GM23248 (cell line): ENCODE measurements at places on chromosomes 13 and 19.

DNA sequence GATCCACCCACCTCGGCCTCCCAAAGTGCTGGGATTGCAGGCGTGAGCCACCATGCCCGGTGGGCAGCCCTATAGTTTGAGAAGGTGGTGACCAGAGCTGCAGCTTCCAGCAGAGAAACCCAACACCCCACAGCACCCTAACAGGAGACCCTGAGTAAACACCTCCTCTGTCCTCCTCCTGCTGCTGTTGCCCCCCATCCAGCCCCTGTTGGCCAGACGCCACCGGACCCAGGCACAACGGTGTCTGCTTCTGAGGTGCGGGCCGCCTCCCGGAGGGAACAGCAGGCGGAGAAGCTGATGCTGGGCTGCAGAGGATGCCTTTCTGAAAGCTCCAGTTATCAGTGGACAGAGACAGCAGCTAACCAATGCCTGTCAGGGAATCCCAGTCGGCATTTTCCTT is 175.5 kb downstream of the COL4A1 start:
- no peak overlapping the region for H3K27ac ChIP-seq
- H3K27me3 ChIP-seq = no peaks in the 10 kb centered on the region
- H3K4me3 ChIP-seq = no peak overlapping the region
- H3K4me1 ChIP-seq = peaks cover 25% of the 10 kb centered on the region

DNA sequence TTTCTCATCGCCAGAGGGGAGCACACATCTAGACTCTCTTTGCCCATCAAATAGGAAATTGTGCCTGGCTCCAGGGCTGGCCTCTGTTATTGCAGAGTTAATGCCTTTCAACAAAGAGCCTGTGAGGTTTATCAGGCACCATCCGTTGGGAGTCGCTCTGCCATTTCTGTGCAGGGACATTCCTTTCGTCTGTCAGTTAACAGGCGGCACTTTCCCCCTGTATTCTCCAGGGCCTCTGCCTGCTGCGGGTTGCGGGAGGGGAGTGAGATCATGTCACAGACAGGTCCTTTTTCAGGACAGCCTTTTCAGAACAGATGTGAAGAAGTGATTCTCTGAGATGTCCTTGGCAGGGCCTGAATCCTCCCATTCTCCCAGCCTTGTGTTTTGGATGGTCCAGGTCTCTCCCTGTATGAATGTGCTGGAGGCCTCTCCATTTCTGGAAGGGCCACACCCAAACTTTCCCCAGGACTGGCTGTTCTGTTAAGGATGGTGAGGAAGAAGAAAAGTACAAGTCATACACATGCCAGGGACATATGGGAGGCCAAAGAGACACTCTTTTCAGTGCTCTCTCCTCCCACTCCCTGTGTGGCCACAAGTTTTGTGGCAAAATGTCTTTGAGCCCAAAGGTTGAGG is 14.9 kb downstream of the SERP2 start:
- no peak overlapping the region for H3K4me3 ChIP-seq
- no peaks in the 10 kb centered on the region for H3K4me1 ChIP-seq
- no peak overlapping the region for H3K27ac ChIP-seq
- no peaks in the 10 kb centered on the region for H3K27me3 ChIP-seq
- no peaks in the 10 kb centered on the region for H3K36me3 ChIP-seq

DNA sequence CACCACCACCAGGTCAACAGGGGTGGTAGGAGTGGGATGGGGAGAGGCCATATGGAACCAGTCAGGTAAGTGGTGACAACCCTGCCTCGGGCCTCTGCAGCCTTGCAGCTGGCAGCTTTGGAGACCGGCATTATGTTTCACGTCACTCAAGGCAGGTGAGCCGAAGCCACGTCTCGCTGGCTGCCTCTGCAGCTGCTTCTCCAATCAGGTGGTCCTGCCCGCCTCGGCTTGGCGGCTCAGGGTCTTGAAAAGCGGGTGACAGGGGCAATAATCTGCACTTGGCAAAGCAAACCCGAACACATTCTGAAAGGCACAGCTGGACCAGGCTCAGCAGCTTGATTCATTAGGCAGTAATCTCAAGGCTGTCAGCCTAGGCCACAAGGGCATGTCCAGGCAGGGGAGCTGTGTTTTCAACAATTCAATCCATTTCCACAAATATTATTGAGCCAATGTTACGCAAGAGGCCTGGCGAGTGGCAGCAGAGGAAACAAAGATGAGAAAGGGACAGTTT is 77.4 kb upstream of the PCDH8 start:
- no peak overlapping the region for H3K27ac ChIP-seq
- H3K36me3 ChIP-seq = no peaks in the 10 kb centered on the region
- H3K4me3 ChIP-seq = no peak overlapping the region
- no peaks in the 10 kb centered on the region for H3K4me1 ChIP-seq

- no peak for DNase-seq
- no peak overlapping the region for H3K27ac ChIP-seq
- peaks cover 3% of the 10 kb centered on the region for H3K4me1 ChIP-seq
- no peaks in the 10 kb centered on the region for H3K27me3 ChIP-seq
- H3K4me3 ChIP-seq = no peak overlapping the region
Observed at GRCh38 chr13:50636007-50636704, 207.3 kb downstream of the DLEU7 start.

DNA sequence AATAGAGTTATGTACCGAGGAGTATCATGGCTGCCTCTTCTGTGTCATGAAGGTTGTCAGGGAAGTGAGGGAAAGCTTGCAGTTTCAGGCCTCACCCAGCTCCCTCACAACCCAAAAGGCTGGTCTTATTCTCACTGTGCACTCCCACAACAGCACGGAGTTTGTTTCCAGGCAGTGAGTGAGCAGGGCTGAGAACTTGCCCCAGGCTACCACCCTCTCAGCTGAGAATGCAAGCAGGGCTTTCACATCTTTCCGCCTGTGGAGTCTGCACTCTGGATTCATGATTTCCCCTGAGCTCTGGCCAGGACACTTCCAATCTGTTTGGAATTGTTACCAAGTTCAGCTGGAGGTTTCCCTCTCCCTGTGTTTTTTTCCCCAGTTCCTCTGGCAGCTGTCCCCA is 2284.7 kb upstream of the PCDH20 start:
- no peaks in the 10 kb centered on the region for H3K4me1 ChIP-seq
- no peak overlapping the region for H3K27ac ChIP-seq
- no peak overlapping the region for H3K4me3 ChIP-seq
- H3K27me3 ChIP-seq = no peaks in the 10 kb centered on the region
- no peaks in the 10 kb centered on the region for H3K36me3 ChIP-seq
- DNase-seq = no peak

GRCh38 chr19:3880471-3881271 is at the start of gene ATCAY:
Gene ATCAY (plus strand): TSS chr19:3880685. CDS start chr19:3885768, 5,083 bp downstream.
- no peaks in the 10 kb centered on the region for H3K36me3 ChIP-seq
- no peaks in the 10 kb centered on the region for H3K4me1 ChIP-seq
- H3K4me3 ChIP-seq = no peak within 1 kb of the TSS
- H3K27ac ChIP-seq = no peak within 1 kb of the TSS

- H3K4me1 ChIP-seq = peaks cover 15% of the 10 kb centered on the region; the same call in 1 of the 2 replicates
- H3K27ac ChIP-seq = no peak overlapping the region
- H3K4me3 ChIP-seq = no peak overlapping the region
- peaks cover 17% of the 10 kb centered on the region for H3K27me3 ChIP-seq
Observed at GRCh38 chr13:45695198-45695730, 6.9 kb upstream of the CBY2 start.

DNA sequence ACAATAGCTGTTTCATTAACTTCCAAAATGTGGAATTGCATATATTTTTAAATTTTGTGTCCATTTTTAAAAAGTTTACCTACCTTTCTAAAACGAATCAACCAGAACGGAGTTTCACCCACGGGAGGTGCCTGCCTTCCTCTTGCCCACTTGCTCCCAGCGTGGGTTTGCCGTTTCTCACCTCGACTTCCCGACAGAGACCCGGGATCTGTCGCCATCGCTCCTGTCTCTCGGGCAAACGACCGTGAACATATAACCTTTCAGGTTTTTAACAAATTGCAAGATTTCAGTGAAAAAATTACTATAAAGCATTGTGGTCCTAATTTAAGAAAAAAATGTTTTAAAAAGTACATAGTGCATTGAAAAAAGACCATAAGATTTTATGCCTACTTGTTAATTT is 4.2 kb downstream of the TMEM255B start:
- no peak for DNase-seq
- peaks cover 23% of the 10 kb centered on the region for H3K27me3 ChIP-seq
- no peaks in the 10 kb centered on the region for H3K36me3 ChIP-seq
- no peak overlapping the region for H3K27ac ChIP-seq

DNA sequence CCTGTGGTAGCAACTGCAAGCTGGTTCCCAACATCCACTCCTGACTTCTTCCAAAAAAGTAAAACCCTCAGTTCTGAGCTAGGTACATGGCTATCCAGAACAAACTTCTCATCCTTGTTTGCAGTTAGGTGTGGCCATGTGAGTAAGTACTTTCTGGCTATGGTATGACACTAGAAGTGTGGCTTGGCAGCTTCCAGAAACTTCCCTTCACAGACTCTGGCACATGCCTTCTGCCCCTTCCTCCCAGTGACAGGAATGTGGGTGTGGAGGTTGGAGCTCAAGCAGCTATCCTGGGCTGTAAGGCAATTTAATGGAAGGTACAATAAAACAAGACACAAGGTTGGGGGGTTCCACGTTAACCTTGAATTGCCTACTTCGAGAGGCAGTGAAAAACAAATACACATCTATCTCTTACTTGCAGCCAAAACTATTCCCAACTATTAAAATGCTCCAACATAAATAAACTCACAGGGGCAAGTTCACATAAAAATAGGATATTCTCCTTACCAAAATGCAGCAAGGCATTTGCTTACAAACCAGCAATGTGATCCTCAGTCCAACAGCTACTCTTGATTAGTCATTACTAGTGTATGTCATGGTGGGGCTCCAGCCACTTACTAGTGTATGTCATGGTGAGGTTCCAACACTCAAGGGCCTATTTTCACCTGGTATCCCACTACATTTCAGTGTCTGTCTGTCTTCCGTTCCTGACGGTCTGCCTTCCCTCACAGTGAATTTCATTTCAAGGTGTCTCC is 3.1 kb downstream of the SMG9 start:
- no peak overlapping the region for H3K4me3 ChIP-seq
- no peaks in the 10 kb centered on the region for H3K27me3 ChIP-seq
- peaks cover 38% of the 10 kb centered on the region for H3K4me1 ChIP-seq
- peak; percentile 77 for DNase-seq

DNA sequence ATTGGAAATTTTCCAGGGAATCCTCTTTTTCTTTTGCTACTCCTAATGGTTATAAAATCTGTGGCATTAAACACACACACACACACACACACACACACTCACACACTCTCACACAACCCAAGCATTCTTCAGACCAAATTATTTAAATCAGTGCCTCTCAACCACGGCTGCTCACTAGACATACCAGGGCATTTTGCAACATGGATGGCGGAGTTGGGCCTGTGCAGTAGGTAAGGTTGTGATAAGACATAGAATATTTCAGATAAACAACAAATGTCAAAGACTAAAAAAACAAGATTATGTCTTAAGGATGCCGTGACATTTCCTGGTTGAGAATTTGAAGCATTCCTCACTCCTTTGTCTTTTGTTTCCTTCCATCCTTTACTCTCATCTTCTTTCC is 443.1 kb downstream of the MYO16 start:
- H3K27ac ChIP-seq = no peak overlapping the region
- DNase-seq = no peak
- H3K4me3 ChIP-seq = no peak overlapping the region
- H3K36me3 ChIP-seq = no peaks in the 10 kb centered on the region
- H3K27me3 ChIP-seq = 0 out of 2 replicates have a peak, but pooled peaks cover 6% of the 10 kb centered on the region

- no peak overlapping the region for H3K27ac ChIP-seq
- no peak for DNase-seq
- peaks cover 36% of the 10 kb centered on the region; the same call in 1 of the 2 replicates for H3K36me3 ChIP-seq
- peaks cover 7% of the 10 kb centered on the region; the same call in 1 of the 2 replicates for H3K4me1 ChIP-seq
- H3K27me3 ChIP-seq = no peaks in the 10 kb centered on the region
Observed at GRCh38 chr13:102654756-102655155, 40.1 kb downstream of the METTL21C start.

DNA sequence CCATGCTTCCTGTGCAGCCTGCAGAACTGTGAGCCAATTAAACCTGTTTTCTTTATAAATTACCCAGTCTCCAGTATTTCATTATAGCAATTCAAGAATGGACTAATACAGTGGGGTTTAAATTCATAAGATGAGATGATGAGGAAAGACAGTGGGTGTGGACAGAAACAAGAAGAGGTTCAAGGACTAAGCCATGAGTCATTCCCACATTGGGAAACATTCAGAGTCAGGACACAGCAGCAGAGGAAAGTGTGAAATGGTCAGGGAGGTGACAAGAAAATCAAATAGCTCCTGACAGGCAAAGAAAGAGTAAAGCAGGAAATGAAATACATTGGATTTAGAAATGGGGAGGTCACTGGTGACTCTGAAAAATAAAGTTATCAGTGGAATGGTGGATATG is 9.1 kb downstream of the ZNF841 start:
- no peak overlapping the region for H3K4me3 ChIP-seq
- DNase-seq = peak; percentile 74
- peak overlapping the region; percentile 9; the same call in 1 of the 2 replicates for H3K27ac ChIP-seq

DNA sequence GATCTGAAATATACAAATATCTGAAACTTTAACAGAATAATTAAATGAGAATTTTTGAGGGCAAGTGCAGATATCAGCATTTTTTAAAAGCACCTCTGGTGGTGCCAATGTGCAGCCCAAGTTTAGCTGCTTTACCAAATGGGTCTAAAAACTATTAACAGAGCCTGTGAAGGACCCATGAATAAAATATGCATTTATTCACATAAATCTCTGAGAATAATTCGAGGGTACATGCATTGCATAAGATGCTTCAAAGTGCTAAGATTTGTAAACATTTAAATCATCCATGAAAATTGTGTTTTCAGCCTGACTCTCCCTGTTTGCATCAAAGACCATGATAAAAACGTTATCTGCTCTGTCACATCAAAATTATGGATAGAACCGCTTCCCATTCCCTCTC is 47.1 kb upstream of the TNFSF11 start:
- H3K27ac ChIP-seq = no peak overlapping the region
- no peak for DNase-seq
- H3K36me3 ChIP-seq = no peaks in the 10 kb centered on the region
- no peak overlapping the region for H3K4me3 ChIP-seq
- H3K27me3 ChIP-seq = peaks cover 32% of the 10 kb centered on the region

DNA sequence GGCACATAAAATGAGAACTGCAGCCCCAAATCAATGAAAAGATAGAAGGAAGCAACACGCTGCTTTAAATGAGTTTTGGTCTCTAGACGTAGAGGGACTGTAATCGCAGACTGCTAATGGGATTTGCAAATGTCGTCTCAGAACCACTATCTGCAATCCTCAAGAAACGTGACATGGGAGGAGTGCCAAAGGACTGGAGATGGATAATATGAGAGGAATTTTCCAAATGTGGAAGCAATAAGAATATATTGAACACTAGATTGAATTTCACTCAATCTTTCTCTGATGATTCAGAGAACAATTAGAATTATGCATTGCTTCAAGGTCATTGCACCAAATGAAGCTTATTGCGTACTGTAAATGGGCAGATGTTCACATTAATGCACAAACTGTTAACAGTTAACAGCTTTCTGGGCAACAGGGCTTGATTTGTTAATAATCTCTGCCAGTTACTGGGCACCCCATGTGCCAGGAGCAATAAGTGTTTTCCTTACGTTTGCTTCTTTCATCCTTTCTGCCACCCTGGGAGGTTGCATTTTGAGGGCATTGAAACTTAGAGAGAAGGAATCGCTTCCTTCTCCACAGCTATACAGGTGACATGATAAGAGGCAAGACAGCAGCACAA is 62.8 kb upstream of the WASF3 start:
- H3K27ac ChIP-seq = no peak overlapping the region
- H3K4me1 ChIP-seq = peaks cover 33% of the 10 kb centered on the region
- H3K36me3 ChIP-seq = no peaks in the 10 kb centered on the region
- H3K4me3 ChIP-seq = no peak overlapping the region
- no peaks in the 10 kb centered on the region for H3K27me3 ChIP-seq

- no peak overlapping the region for H3K27ac ChIP-seq
- H3K36me3 ChIP-seq = no peaks in the 10 kb centered on the region
- no peaks in the 10 kb centered on the region for H3K27me3 ChIP-seq
- H3K4me1 ChIP-seq = no peaks in the 10 kb centered on the region
Observed at GRCh38 chr13:105441051-105441750, 1094.3 kb downstream of the EFNB2 start.
